Thyroid gland (tissue), 4 donors: ENCODE measurements at places on chromosomes 1 and 21.

DNA sequence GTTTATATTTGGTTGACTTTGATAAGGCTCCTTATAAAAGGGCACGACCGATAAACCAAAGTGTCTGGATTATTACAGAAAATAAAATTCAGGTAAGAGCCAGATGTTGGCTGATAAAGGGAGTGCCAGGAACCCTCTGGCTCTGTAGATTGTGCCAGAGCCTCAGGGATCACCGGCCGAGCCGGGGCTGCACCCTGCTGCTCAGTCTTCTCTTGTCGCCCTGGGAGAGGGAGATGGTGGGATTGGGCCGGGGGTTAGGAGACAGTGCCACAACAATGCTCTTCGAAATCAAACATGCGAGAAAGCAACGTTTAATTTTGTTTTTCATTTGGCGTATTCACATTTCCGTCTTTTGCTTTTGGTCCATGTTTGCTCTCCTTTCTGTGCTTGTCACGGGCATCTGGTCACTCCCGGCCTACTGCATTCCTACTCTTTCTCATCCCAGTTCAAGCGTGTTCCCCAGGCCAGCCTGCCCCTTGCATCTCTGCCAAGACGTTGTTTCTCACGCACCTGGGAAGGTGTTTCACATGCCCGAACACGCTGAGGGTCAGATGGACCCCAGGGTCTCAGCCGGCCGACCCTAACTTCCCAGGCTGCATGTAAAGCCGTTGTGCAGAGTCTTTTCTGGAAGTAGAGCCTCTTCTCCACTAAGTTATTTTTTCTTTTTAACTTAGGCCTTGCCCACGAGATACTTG lies 18.8 kb upstream of the C2CD2 start:
- no peak for DNase-seq

DNA sequence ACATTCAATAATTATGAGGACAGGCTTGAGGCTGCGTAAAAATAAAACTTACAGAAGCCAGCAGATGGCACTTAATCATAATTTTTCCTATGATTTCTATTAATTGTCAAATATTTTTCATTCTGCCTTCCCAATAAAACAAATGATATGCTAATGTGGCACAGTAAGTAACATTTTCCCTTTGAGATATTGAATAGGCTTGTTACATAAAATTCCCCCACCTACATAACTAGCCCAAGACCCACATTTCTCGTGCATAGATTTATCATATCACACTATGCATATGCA lies 55.4 kb upstream of the PTGFRN start:
- DNase-seq, result no peak

DNA sequence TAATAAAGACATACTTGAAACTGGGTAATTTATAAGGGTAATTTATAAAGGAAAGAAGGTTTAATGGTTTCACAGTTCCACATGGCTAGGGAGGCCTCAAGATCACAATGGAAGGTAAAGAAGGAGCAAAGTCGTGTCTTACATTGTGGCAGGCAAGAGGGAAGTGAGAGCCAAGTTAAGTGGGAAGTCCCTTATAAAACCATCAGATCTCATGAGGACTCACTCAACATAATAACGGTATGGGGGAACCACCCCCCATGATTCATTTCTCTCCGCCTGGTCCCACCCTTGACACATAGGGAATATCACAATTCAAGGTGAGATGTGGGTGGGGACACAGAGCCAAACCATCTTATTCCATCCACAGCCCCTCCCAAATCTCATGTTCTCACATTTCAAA lies 76.8 kb upstream of the ZNF678 start:
- DNase-seq, result no peak

DNA sequence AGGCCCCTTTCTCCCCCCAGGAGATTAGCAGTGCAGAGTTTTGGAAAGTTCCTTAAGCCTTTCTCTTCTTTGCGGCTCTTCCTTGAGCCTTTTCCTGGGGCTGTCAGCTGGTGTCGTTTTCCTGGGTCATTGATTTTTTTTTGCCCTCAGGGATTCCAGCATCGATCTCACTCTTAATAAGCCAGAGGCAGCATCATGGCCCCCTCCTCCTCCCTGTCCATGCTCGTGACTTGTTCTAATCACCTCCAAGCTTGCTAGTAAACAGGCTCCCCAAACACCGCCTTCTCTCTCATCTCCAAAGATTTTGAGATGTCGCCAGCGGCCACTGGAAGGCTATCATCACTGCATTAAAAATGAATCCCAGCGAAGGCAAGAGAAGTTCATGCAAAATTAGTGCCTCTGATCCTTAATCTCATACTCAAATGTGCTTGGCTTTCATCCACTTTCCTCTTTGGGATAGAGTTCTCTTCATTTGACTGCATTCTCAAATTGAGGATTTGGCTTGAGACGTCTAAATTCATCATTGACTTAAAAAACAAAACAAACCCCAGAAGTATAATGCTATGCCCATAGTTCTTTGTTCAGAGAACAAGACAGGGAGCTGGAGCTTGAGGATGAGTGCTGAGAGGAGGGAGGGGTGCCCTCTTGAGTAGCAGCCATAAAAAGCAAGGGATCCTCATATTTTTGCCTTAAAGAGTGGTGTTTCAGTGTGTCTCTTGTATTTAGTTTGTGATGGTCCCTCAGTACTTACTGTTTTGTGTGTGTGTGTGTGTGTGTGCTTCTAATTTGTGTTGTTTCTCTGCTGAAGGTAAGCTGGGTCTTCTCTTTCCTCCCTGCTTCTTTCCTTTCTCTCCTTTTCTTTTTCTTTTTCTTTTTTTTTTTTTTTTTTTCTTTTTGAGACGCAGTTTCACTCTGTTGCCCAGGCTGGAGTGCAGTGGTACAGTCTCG lies 3.2 kb downstream of the EVA1C start:
- no peak for DNase-seq

GRCh38 chr1:178495158-178495557 lies 1.6 kb downstream of the CLEC20A start:
- no peak for DNase-seq

- DNase-seq, result no peak
These were observed 112.3 kb upstream of the TRABD2B start for GRCh38 chr1:48109390-48110013.

DNA sequence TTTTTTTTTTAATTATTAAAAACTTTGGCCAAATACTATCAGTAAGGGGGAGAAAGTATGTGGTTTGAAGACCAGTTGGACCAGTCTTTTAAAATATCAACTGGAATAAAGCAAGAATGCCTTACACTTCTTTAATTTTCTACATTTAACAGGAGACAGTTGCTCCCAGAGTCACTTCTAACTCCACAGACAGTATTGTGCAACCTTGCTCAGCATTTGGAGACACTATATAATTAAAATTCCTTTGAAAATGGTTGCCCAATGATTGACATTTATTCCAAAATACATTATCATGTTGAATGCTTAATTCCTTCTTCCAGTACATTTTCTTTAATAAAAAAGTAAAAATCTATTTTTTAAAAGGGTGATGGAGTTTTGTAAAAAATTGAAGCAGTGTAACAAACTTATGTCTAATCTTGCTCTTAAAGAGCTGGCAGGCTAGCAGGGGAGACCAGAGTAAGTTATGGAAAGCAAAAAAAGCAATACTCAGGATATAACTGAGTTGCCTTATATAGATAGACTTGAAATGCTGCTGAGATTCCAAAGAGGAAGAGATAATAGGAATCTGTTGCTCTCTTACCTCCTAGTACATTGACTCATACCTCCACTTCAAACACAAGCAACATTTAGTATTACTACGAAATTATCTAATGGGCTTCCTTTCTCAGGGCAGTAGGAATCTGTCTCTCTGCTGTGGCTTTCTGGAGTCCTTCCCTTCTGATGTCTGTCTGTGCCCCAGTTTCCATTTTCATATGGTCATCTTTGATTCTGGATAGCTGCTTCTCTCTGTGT lies 69.7 kb upstream of the RGL1 start:
- DNase-seq, result no peak

GRCh38 chr1:246792603-246793002 lies 68.4 kb downstream of the SCCPDH start:
- DNase-seq, result no peak

DNA sequence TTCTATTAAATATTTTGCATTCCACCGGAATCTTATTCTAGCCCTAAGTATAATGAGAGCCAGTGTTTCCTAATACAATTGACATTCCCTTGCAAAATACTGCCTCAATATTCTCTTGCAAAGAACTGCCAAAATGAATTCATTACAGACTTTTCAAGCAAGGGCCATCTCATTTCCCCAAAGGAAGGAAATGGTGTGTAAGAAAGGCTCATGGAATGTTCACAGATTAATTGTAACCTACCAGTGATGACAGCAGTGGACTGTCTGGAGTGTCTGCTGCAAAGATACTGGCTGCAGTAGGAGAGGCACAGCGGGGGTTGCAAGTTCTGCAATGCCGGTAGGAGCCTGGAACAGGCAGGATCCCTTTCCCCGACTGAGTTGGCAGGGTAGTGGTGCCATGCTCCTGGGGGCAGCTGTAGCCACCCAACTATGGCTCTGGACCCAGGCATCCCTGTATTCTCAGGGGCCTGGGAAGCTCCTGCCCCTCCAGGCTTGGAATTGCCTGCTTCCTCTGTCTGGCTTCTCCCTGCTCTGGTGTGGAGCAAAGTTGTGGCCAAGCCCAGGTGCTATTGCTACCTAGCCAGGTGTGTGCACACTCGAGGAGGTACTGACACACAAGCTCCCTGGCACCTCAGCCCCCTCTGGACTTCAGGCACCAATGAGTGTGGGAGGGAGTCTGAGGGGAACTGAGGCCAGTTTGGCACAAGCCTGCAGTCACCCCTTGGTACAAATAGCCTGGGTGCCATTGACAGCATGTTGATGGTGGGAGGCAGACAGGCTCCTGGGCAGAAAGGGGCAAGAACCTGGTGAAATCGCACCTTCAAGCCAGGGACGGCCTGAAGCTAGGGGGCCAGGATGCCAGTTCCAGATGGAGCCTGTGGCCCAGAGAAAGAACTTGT lies 1371.0 kb downstream of the KCNT2 start:
- DNase-seq, result no peak

DNA sequence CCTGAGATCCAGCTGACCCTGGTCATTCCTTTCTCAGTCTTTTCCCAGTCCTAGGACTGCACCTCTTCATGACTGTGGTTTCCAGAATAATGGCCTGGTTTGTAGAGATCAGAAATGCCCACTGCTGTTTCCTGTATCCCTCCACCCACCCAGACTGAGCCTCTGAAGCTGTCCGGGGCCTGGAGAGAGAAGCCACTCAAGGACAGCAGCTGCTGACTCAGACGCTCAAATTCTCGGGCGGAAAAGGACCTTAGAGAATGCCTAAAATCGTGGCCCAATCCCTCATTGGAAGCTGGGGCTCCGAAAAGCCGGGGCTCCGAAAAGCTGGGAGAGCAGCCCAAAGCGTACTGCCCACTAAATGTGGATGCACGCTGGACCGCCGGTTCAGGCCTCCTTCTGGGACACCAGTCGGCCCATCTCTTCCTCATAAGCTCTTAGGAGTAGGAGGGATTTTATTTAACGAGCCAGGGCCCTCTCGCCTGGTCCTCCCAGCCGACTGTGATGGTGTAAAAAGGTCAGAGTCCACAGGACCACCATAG lies 7.8 kb upstream of the GPR61 start:
- DNase-seq, result no peak

GRCh38 chr1:61732726-61733125 lies 7.8 kb upstream of the TM2D1 start:
- DNase-seq, result no peak

- no peak for DNase-seq
These were observed 35.0 kb upstream of the VWA5B1 start for GRCh38 chr1:20255666-20256065.

- DNase-seq, result no peak
These were observed 13.1 kb downstream of the C1orf115 start for GRCh38 chr1:220703305-220703704.

- no peak for DNase-seq
These were observed 439.5 kb downstream of the SMYD3 start for GRCh38 chr1:246067432-246068216.

GRCh38 chr1:95252422-95252821 lies 18.4 kb downstream of the RWDD3 start:
- no peak for DNase-seq

- peak; percentile 5 for DNase-seq
These were observed 415.9 kb downstream of the PLA2G4A start for GRCh38 chr1:187244623-187245022.
